ENCODE measurements at places on chromosomes 13 and 19. TPM values are rescaled to one million over a fixed set of nuclear protein-coding genes. Genes with fewer than 3 reads are reported as not detected.

Gene CPT1C
- 21.1 TPM for total RNA-seq

Gene ICAM1
- 88.4 TPM for total RNA-seq

Gene GFY
- not detected for total RNA-seq

Gene UNC13A
- total RNA-seq = not detected

Gene PCDH20
- not detected for total RNA-seq

Gene SERP2
- total RNA-seq = 5.8 TPM

Gene PLK5
- total RNA-seq = not detected

Gene CFAP97D2
- not detected for total RNA-seq

- no peak for DNase-seq
Observed at GRCh38 chr13:95247852-95248251, 53.4 kb downstream of the ABCC4 start.

DNA sequence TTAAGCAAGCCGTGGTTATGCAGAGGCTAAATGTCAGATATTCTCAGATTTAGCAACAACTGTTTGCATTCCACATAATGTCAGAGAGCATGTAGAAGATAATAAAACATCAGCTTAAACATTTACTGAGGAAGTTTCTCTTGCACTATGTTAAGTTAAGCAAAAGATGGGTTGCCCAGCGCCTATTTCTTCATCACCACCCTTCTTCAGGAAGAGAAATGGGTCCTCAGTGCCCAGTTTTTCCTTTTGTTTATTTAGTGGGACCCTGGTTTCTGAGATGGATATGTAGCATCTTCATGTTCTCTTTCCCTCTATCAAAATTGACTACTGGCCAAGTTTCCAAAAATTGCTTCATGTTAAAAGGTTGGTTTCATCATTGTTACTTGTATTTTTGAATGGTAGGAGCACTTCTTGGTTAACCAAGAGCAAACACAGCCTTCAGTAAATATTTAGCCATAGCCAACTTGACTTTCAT, 356.8 kb downstream of the RFC3 start:
- DNase-seq = no peak

GRCh38 chr19:33868076-33868735, 71.5 kb downstream of the KCTD15 start:
- peak; percentile 22 for DNase-seq

GRCh38 chr19:3383121-3383722, 16.8 kb downstream of the NFIC start:
- DNase-seq = no peak

DNA sequence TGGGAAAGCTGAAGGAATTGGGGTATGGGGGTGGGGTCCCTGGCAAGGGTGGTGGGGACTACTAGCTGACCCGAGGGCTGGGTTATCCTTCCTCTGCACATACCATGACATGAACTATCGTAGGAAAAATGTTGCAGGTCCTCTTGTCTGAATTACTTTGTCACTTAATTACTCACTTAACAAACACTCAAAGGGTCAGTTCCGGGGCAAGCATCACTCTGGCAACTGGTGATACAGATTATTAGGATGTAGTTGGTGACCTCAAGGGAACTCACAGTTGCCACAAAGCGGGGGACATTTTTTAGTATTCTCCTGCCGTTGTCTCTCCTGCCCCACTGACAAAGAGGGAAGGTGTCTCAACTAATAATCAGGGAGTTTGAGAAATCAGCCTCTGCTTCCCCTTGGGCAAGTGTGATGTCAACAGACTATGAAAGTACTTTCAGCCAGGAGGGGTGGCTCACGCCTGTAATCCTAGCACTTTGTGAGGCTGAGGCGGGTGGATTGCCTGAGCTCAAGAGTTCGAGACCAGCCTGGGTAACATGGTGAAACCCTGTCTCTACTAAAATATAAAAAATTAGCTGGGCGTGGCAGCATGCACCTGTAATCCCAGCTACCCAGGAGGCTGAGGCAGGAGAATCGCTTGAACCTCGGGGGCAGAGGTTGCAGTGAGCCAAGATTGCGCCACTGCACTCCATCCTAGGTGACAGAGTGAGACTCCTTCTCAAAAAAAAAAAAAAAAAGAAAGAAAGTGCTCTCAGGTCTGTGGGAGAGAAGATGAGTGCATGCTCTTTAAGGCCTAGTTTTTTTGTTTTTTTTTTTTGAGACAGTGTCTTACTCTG, 10.3 kb downstream of the DNAJB1 start:
- peak; percentile 97 for DNase-seq

- no peak for DNase-seq
Observed at GRCh38 chr13:67619995-67620380, 389.9 kb upstream of the PCDH9 start.

DNA sequence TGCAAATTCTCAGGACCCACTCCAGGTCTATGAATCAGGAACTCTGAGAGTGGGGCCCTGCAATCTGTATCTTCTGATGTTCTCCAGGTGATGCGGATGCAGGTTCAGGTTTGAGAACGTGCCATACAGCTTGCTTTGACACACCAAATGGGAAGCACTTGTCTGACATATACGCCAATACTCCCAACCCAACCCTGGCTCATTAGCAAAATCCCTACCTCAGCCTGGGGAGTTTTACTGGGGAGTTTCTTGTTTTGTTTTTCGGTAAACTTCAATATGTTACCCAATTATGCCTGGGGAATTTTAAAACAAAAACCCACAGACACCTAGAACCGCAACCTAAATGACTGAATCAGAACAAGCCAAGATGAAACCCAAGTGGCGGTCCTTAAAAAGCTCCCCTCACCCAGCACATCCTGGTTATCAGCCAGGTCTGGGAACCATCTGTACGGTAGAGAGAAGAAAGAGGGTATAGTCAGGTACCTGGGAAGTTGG, 41.2 kb downstream of the ABCC4 start:
- DNase-seq = no peak

Data from M059J (cell line).